OCI-M1 (cell line): ENCODE measurements at places on chromosomes 12 and 14.

GRCh38 chr12:94563286-94563685, 87.1 kb downstream of the TMCC3 start:
- DNase-seq: no peak

DNA sequence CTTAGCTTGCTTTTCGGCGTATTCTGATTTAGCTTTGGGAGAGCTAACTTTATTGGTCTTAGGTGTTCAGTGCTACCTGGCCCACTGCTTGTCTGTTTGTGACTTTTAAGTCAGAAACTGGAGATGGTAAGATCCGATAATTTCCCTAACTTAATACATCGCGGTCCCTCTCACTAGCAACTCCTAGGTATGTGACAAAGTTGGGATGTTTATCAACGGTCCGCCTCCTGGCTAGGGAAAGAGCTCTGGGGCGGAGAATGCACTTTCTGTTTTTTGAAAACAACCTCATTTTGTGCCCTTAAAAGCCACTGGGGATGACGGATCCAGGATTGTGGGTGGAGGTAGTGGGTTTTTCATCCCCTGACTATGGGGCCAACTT, 1.2 kb downstream of the CDKN1B start:
- peak; percentile 58 for DNase-seq

GRCh38 chr14:22882529-22883172, 371 bp upstream of the REM2 start:
- peak; percentile 8 for DNase-seq

GRCh38 chr12:120065472-120065871, 51.1 kb downstream of the RAB35 start:
- no peak for DNase-seq

DNA sequence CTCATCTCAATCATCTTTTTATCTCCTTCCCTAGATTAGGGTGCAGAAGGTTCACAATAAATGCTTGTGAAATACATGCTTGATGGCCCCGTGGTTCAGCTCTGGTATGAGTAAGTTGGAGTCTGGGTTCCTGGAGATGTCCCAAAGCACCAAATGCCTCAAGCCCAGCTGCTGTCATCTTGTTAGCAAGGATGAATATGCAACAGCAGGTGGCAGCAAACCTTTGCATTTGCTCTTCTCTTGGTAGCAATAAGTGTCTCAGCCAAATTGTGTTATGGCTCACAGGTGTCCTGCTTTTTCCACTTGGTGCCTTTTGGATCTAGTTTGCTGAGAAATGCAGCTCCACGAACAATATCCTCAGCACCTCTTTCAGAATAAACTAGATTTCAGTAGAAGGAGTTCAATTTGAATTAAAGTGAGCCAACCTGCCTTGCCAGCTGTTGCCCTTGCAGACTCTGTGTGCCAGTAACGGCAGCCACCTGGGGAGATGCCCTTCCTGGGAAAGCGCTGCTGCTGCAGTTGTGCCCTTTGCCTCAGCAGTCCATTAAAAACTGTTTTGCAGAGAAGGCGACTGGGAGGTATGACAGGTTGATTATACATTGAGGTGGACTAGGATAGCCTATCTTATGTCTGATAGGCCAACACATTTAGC, 417.3 kb downstream of the SNAPC1 start:
- peak; percentile 59 for DNase-seq

DNA sequence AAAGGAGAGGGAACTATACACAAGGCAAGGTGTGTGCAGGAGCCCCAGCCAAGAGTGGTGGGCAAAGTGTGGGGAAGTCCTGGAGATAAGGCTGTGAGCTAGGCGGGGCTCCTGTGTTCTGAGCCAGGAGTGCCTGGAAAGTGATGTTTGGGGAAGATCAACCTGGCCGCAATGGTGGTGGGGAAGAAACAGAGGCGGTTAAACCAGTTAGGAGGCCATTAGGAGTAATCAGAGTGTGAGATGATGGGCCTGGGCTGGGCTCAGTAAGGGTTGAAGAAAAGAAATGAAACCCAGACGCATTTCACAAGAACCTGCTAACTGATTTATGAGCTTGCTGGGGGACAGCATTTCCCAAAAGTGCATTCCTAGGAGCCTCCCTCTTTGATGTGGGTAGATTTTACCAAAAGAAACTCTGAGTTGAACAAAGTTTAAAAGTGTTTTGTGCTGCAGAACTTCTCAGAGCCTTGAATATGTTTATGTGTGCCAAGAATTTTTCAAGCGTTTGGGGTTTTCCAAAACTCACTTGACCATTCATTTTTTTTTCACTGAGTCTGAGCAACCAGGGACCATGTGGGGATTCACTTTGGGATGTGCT, 34.2 kb upstream of the LRP1-AS start:
- DNase-seq: no peak

DNA sequence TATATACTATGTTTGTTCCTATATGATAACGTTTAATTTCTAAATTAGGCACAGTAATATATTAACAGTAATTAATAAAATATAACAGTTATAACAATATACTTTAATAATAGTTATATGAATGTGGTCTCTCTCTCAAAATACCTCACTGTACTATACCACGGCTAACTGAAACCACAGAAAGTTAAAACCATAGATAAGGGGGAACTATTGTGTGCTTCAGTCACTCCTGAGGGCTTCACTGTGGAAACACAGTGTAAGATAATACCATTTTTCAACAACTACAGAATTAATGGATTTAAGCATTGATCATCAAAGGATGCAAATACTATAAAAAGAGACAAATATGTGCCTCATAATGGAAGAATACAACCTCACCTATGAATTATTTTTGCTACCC, 266.4 kb upstream of the RGS6 start:
- DNase-seq: peak; percentile 1

DNA sequence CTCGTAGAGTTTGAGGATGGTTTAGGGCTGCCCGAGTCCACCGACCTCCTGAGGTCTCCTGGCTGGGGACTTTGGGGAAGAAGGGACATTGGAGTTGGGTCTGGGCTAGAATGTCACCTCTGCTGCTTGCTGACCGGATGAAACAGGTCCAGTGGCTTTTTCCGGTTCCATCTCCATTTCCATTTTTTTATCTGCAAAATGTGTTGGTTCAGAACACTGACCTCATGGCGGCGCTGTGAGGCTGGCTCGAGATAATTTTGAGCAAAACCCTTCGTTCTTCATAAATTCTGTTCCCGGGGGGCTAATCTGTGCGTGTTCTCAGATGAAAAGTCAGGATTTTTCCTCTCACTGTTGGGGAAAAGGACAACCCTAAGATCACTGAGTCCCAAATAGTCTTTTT, 11.7 kb upstream of the MYL2 start:
- DNase-seq: peak; percentile 8
